Endothelial cell (in vitro differentiated cells): ENCODE measurements at places on chromosomes 1 and 21.

GRCh38 chr1:158496374-158496773 is 24.4 kb downstream of the OR10R2 start:
- H3K36me3 ChIP-seq: no peaks in the 10 kb centered on the region
- DNase-seq: no peak
- H3K4me3 ChIP-seq: no peak overlapping the region
- H3K4me1 ChIP-seq: no peaks in the 10 kb centered on the region
- no peak overlapping the region for H3K27ac ChIP-seq

DNA sequence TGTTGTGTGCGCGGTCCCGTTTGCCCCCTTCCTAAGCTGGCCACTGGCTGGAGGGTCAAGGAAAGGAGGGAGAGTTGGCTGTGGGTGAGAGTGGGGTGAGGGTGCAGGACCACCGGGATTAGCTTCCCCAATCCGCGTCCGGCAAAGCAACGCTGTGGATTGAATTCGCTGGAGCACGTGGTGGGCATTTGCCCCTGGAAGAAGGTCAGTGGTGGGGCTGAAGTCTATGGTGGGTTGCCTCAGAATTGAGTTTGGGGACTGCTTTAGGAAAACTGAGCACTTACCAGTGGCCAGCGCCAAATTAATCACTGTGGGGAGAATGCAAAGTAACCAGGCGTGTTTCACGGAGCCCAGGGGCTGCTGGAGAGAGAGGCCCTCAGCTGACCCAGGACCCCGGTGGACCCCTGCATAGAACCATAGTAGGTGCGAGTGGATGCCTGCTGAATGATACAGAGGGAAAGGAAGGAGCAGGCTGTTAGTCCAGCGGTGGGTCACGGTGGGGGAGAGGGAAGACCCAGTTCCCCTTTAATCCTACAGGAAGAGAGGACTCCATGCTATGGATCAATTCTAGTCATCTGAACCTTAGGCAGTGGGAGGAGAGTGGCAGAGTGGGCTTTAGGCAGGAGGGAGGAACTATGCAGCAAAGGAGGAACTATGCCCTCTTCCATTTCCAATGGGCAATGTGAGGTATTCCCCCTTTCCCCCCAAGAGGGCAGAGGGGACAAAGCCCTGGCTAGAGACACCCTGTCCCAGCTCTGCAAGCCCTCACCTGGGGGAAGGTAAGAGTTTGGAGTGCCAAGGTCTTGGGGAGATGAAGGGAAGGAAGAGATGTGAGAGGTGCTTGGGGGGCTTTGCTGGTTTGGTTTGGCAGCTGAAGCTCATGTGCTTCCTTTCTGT is 1.2 kb downstream of the TNFRSF8 start:
- no peaks in the 10 kb centered on the region for H3K4me1 ChIP-seq
- no peak overlapping the region for H3K27ac ChIP-seq
- peaks cover 13% of the 10 kb centered on the region for H3K27me3 ChIP-seq
- DNase-seq: no peak
- H3K4me3 ChIP-seq: no peak overlapping the region
- H3K36me3 ChIP-seq: no peaks in the 10 kb centered on the region

GRCh38 chr1:200034761-200035396 is 7.4 kb downstream of the NR5A2 start:
- no peak overlapping the region for H3K4me3 ChIP-seq
- H3K36me3 ChIP-seq: no peaks in the 10 kb centered on the region
- peaks cover 13% of the 10 kb centered on the region for H3K4me1 ChIP-seq
- no peak for DNase-seq

- H3K27me3 ChIP-seq: no peaks in the 10 kb centered on the region
- no peaks in the 10 kb centered on the region for H3K36me3 ChIP-seq
- no peak overlapping the region for H3K4me3 ChIP-seq
- no peaks in the 10 kb centered on the region for H3K4me1 ChIP-seq
- DNase-seq: no peak
- no peak overlapping the region for H3K27ac ChIP-seq
Measured at GRCh38 chr1:90359994-90360393, 357.1 kb downstream of the BARHL2 start.

GRCh38 chr1:6634371-6635052 is 9.8 kb downstream of the THAP3 start:
- H3K4me1 ChIP-seq: peaks cover under 1% of the 10 kb centered on the region
- peak; percentile 56 for DNase-seq
- H3K36me3 ChIP-seq: peaks cover 27% of the 10 kb centered on the region
- H3K4me3 ChIP-seq: no peak overlapping the region
